ENCODE measurements at places on chromosomes 5 and 9.
A peak's percentile ranks its signal among the peaks of the same experiment; 100 is the strongest.

- no peak for DNase-seq
These were observed 62.2 kb upstream of the RNF38 start for GRCh38 chr9:36462245-36462644.

DNA sequence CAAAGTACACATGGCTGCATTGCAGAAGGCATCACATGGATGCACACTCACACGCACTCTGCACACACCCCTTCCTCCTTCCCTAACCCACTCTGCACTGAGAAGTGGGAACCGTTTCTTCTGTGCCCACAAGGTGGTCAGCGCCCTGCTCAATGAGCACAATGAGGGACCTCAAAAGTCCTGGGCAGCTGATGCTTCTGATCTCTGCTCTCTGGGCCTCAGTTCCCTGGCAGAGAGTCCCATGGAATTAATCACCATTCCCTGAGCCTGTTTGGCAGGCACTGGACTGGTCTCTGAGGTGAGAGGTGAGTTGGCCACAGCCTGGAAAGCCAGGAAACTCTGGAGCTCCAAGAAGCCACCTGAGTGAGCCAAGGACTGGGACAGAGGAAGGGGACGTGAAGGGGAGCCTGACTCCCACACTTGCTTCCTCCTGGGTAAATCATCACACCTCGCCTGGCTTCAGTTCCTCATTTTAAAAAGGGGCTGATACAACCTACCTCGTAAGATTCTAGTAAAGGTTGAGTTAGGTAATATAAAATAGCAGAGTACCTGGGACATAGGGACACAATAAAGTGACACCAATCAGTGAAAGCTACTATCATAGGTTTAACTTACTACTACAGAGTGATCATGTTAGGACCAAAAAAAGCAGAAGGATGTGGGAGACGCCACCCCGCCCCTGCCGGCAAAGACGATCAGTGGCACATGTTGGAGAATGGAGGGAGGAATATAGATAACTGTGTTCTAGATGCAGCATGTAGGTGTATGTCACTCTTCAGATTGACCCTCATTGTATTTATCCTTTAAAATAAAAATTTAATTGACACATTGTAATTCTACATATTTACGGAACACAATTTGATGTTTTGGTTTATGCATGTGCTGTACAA, 21.1 kb upstream of the IGFBPL1 start:
- DNase-seq, result no peak

DNA sequence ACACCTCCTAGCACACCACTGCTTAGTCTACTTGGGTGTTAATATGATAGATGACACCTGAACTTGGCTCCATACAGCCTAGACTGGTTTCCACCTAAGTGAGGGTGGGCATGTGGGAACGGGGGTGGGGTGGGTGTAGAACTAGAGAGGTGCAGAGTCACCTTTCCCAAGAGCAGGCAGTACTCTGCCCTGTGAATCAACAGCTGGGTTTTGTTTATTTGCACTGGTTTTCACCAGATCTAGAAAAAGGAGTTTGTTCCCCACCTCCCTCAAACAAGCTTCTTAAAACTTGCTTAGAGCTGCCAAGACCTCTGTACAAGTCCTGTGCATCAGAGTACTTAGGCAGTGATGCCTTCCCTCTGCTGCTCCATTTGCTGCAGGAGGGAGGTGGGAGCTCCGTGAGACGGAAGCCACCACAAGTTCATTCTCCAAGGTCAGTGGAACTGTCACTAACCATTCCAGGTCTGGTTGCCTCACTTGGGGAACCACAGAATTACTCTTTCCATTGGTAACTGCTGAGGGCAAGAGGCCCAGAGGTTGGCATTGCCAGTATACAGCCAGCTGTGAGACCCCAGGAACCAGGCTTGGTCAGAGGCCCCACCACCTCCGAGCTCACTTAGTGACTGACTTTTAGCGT, 163.5 kb downstream of the NR3C1 start:
- DNase-seq, result no peak

DNA sequence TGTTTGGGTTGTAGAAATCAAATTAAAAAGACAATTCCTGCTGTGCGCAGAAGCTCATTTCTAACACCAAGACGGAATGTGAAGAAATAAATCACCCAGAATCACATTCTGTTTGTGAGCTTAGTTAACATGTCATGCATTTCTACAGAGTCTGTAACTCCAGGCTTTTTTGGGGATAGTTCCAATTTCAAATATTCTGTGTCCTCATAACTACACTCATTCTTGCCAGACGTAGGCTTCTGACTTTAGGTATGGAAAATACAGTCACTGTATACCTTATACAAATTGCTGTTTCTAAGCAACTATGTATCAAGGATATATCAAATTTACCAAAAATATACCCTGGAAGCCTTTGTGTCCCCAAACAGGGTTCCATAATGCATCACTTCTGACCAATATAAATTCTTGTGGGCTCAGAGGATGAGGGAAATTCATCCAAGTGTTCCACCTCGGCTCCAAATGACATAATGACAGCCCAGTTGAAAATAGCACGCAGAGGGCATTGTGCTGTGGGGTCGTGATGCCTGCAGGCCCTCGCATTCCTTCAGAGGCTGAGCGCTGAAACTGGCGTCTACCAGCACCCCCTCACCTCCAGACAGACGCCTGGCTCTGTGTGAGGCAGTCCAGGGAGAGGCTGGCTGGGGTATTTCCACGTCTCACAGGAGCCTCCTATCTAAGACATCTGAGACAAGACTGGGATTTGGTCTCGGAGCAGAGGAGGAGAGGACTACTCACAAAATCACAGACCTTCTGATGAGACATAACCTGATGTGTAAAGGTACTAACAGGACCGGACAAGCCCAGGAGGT, 79.8 kb downstream of the KLF4 start:
- DNase-seq, result no peak

DNA sequence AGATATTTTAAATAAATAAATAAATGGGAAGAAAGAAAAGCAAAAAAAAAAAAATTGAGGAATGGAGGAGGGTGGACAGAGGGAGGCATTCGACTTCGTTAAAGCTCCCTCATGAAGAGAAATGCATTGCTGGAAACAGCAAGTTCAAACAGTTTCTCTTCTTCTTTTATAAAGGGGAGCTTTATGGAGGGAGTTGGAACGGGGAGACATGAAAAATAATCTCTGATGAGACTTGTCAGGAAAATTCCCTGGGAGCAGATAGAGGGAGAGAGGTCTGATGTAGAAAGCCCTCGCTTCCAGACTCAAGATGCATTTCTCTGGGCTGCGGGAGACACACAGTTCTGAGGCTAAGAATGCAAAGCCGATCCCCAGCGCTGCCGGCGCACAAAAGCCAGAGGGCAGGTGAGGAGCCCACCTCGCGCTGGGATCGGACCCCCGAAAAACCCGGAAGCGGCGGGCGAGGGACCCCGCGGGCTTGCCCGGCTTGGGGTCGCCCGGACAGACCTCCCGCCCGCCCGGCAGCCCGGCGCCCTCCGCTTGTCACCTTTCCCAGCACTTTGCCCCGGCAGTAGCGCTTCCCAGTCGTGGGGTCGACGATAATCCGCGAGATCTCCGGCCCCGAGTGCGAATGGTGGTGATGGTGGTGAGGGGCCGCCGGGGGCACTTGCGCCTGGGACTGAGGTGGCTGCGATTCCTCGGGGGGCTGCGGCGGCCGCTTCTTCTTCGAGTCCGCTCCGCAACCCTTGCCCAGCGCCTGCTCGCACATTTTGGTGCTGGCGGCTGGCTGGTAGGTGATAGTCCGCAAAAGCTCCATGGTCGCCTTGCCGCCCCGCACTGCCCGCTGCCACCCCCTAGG, 512 bp downstream of the PLK2 start:
- DNase-seq, result peak; percentile 15

DNA sequence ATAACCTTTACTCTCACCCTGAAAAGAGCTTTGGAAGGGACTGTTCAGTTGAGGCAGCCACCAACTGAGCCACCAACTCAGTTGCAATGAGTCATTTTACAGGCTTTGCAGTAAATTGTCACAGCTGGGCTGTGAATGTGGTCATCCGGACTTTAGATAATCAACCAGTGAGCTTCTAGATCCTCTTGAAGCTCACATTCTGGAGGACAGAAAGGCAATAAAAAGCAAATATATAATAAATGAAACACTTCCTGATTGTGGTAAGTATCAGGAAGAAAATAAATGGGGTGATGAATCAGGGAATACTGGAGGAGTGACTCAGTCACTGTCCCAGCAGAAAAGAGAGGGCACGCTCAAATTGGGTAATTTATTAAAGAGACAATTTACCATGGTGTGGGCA, 13.2 kb upstream of the C5orf58 start:
- no peak for DNase-seq

DNA sequence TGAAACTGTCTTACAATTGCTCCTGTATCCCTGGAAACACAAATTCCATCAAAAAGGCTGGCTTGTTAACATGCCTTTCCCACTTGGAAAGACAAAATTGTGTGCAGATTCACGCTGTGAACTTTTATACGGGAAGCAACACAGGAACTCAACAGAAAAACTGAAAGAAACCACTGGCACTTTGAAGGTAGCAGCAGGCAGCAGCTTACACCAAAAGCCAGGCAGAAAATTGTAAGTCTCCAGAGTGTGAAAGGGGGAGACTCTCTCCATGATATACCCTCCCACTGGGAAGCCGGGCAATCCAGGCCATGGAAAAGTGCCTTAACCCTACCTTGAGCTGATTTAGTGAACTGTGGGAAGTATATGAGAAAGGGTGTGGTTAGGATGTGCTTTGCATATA, 943.7 kb downstream of the CDH18 start:
- DNase-seq, result no peak

GRCh38 chr9:133124123-133124906, 3.3 kb upstream of the RALGDS start:
- no peak for DNase-seq

DNA sequence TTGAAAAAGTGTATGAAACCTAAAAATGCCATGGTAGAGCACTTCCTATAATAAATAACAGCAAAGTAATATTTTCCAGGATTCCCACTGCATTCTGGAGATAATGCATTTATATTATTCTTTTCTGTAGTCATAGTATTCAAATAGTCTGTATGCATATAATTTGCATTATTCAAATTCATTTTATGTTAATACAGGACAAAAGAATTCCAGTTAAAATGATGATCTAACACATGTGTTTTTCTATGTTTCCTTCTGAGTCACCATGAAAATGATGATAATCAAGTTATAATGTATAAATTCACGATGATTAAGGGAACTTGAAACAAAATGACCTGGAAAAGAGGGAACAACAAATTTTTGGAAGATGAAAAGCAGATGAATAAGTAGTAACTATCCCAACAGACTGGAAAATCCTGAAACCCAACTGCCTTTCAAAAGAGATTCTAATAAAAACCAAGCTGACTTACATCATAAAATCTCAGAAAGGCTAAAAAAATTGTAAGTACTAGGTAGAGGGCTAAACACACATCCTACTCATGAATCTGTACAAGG, 358.6 kb upstream of the PAPPA start:
- DNase-seq, result no peak

DNA sequence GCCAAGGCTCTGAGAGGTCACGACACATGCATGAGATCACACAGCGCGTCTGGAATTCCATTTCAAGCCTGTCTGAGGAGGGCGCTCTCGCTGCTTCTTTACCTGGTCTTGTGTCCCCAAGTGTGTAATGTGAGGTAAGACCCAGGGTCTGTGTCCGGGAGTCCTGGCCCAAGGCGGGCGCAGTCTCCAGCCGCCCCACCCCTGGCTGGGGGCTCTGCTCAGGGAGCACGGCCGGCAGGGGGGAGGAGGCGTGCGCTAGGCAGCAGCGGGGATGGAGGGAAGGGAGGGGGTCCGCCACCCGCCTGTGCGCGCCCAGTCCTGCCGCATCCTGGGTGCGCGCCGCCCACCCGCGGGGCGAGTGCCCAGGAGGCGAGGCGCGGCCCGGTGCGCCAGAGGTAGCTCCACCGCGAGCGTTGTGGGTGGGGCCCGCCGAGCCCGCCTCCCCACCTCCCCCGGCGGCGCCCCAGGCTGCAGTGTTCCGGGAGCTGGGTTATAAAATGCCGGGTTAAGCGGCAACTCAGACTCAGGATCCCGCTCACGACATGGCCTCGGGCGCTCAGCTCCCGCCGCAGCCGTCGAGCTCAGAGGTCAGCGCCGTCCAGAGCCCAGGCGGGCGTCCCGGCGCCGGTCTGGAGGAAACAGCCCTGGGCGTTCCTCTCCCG, at the start of gene CCNI2:
Gene CCNI2 (plus strand): TSS at position 473 of the 662 bp plus-strand sequence. CDS start 70 bp downstream, at position 543.
- peak; percentile 64 for DNase-seq

GRCh38 chr9:137423514-137424291, 510 bp downstream of the NOXA1 start:
- no peak for DNase-seq

DNA sequence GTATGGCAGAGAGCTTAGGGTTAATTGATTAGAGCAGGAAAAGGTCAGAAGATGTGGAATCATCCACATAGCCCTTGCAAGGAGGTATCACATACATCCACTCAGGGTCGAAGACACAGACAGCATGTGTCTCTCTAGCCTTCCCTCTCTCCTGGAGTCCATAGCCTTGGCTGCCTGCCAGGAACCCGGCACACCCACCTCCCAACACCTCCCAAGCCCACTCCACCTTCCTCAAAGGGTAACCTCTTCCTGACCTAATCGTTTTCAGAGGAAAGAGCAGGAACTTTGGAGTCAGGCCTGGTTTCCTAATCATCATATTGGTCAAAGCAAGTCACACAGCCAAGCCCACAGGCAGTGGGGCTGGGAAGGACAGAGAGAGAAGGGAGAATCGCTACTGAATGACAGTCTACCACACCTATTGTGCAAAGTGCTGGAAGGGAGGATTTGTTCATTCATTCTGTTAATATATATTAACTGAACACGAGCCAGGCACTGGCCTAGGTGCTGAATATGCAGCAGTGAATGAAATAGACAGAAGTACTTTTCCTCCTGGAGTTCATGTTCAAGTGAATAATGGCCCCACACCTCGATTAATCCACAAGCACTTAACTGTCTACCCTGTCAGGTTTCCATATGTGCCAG, 107.8 kb downstream of the KCNIP1 start:
- no peak for DNase-seq

DNA sequence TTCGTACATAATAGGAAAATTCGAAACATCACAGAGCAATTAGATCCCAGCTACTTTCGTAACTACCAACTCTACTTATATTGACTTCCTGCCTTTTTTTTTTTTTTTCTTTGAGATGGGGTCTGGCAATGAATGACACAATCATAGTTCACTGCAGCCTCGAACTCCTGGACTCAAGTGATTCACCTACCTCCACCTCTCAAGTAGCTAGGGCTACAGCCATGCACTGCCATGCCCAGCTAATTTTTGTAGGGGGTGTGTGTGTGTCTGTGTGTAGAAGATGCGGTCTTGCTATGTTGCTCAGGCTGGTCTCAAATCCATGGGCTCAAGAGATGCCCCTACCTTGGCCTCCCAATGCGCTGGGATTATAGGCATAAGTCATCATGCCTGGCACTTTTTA, 5.8 kb upstream of the PAIP2 start:
- DNase-seq, result no peak

GRCh38 chr9:129610473-129611306, 10.2 kb downstream of the C9orf50 start:
- DNase-seq, result peak; percentile 81

- DNase-seq, result no peak
These were observed 19.8 kb downstream of the CORO2A start for GRCh38 chr9:98172604-98173003.

- peak; percentile 18 for DNase-seq
These were observed 200.1 kb downstream of the GADD45G start for GRCh38 chr9:89804766-89805531.

- DNase-seq, result no peak
These were observed 62.7 kb upstream of the PPP2CA start for GRCh38 chr5:134288610-134289009.

GRCh38 chr5:82422751-82423181, 144.6 kb upstream of the RPS23 start:
- no peak for DNase-seq

- DNase-seq, result no peak
These were observed 52.7 kb upstream of the OTULINL start for GRCh38 chr5:14528926-14529325.

GRCh38 chr5:146273109-146273508, 65.5 kb upstream of the POU4F3 start:
- DNase-seq, result no peak

Data from activated naive CD4-positive, alpha-beta T cell treated with anti-CD3 and anti-CD28 coated beads, Interleukin-2, amount 50 U/mL, for 72 hours (primary cell).